ENCODE measurements at places on chromosomes 1 and 21.

DNA sequence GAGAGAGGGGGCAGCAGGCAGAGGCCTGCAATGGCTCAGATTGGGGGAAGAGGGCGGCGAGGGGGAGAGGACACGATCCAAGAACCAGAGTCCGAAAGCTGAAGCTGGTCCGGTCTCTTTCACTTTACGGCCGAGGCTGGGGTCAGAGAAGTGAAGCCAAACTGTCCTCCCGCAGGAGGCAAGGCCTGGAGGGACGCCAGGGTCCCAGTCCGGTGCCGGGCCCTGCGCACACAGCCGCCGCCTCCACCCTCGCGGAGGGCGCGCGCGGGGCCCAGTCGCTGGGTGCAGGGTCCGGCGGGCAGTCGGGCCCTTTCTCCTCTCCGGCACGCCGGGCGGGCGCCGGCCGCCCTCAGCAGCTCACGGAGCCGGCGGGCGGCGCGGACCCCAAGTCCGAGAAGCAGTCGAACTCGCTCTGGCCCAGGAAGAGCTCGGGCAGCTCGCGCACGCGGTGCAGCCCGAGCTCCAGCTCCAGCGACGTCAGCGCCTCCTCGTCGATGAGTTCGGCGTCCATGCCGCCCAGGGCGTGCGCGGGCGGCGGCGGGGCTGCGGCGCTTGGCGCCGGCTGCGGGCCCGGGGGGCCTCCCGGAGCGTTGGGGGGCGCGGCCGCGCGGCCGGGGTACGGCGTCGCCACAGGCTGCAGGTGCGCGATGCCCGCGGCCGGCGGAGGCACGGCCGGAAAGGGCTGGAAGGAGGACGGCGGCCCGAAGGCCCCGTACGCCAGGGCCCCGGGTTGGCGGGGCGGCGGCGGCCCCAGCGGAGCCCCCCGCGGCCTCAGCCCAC, 749 bp downstream of the CITED4 start:
- peak; percentile 30 for DNase-seq

GRCh38 chr1:1545946-1546737, 5.7 kb upstream of the TMEM240 start:
- DNase-seq = no peak

DNA sequence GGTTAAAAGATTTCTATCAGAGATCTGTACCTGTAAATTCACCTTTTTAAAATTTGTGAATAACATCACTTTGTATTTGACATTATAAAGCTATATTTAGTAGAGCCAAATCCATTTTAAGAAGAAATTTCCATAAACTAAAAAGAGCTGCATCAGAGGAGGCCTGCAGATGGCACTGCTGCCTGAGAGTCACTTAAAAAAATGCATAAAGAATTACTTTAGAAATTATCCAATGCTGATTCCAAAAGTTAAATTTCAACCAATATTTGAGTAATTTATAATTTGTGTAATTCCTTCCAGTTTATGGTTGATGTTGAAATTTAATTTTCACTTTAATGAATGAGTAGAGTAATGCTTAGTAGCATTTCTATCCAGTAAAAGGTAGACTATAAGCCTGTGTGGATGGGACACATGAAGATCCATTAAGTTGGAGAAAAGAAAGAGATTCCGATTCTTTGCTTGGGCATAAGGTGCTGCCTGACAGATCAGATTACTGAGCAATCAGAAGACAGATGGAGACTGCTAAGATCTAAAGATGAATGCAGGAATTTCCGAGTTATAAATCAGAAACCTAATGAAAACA, 20.7 kb upstream of the RPE65 start:
- DNase-seq = no peak

GRCh38 chr1:86200901-86201300, 44.3 kb upstream of the COL24A1 start:
- no peak for DNase-seq

- no peak for DNase-seq
Observed at GRCh38 chr1:205492201-205492667, 12.2 kb upstream of the CDK18 start.

DNA sequence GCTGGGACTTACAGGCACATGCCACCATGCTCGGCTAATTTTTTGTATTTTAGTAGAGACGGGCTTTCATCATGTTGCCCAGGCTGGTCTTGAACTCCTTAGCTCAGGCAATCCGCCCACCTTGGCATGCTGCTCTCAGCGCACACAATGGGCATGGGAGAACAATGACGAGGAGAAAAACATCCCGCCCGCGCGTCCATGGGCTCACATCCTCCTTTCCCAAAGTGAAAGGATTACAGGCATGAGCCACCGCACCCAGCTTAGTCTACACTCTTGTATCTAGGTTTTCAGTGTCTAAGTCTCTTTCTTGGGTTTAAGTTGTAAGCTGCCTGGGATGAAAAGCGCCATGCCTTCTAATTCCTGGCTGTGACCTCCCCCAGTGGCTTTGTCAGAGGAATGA, 37.9 kb downstream of the CDK18 start:
- no peak for DNase-seq

GRCh38 chr1:223662943-223663342, 2.6 kb downstream of the CAPN8 start:
- no peak for DNase-seq

DNA sequence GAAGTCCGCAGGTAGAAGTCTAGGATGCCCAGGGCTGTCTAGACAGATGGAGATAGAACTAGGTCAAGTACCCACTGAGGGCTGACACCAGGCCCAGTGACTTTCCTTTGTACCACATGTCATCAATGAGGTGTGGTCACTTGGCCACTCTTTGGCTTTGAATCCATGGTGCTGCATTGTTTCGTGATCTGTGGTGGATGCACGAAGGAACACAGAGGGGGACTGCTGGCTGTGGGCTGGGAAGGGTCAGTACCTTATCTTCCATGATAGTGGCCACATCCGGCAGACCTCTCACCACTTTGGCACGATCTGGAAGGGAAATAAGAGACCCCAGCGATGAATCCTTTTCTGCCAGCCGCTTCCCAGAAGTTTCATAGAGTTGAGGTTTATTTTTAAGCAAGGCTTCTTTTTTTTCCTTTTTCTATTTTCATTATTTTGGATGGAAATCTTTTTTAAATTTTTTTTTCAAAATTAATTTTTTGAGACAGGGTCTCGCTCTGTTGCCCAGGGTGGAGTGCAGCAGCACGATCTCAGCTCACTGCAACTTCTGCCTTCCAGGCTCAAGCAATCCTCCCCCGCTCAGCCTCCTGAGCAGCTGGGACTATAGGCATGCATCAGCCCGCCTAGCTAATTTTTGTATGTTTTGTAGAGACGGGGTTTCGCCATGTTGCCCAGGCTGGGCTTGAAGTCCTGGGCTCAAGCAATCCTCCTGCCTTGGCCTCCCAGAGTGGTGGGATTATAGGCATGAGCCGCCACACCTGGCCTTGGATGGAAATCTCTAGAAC, 53.1 kb downstream of the MYOM3 start:
- DNase-seq = no peak

GRCh38 chr1:89746424-89747149, 74.2 kb upstream of the LRRC8D start:
- no peak for DNase-seq

Data from activated CD4-positive, alpha-beta T cell treated with anti-CD3 and anti-CD28 coated beads, Interleukin-10, Interleukin-2, amounts not matched to agents 100 ng/mL and 50 ng/mL, durations not matched to agents 16 hours and 8 hours (primary cell).